ENCODE measurements at places on chromosomes 11 and 22.

DNA sequence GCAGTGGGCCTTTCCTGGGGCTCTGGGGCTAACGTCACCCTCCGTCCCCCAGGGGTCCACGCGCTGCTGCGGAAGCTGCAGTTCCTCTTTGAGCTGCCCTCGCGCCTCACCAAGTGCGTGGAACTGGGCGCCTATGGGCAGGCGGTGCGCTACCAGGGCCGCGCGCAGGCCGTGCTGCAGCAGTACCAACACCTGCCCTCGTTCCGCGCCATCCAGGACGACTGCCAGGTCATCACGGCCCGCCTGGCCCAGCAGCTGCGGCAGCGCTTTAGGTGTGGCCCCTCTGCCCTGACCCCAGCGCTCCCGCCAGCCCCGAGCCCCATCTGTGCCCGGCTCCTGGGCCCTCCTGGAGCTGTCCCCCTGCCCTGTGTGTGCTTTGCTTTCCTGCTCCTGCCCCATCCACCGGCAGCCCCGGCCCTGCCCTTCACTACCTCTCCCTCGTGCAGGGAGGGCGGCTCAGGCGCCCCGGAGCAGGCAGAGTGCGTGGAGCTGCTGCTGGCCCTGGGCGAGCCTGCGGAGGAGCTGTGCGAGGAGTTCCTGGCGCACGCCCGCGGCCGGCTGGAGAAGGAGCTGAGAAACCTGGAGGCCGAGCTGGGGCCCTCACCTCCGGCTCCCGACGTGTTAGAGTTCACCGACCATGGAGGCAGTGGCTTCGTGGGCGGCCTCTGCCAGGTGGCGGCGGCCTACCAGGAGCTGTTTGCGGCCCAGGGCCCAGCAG, 3.8 kb upstream of the TM7SF2 start:
- no peak overlapping the region for H3K27ac ChIP-seq
- H3K4me1 ChIP-seq: peaks cover 27% of the 10 kb centered on the region
- DNase-seq: no peak
- H3K27me3 ChIP-seq: no peaks in the 10 kb centered on the region
- no peak overlapping the region for H3K4me3 ChIP-seq

DNA sequence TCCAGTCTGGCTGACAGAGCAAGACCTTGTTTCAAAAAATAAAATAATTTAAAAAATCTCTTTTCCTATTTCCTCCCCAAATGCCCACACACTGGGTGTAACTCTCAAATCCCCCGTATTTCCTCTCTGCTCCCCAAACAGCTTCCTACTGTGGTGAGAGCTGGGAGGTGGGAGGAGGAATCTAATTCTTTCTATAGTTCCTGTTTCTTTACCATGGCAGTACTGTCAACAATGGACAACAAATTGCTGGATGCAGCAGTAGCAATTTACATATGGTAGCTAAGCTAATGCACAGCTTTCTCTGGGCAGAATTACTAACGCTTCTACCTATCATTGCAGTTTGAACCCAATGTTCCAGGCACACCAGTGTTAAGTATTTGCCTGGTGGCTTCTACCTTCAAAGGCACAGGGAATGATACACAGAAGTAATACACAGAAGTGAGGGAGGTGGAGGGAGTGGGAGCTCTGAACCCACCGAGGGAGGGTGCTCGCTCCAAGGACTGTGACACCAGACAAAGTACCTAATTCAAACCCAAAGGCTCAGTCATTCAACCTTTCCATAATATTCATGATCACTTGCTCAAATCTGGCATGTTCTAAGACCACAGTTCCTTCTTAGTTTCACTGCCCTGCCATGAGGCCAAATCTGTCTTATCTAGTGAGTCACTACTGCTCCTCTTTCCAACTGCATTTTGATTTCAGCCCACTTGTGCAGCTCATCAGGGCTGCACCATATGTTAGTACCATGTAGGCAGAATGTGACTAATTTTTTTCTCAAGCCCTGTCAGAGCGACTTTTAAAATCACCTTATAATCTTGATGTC, 37.9 kb downstream of the CELF1 start:
- DNase-seq: peak; percentile 48
- peaks cover 75% of the 10 kb centered on the region for H3K4me1 ChIP-seq
- H3K4me3 ChIP-seq: peak overlapping the region; percentile 29

DNA sequence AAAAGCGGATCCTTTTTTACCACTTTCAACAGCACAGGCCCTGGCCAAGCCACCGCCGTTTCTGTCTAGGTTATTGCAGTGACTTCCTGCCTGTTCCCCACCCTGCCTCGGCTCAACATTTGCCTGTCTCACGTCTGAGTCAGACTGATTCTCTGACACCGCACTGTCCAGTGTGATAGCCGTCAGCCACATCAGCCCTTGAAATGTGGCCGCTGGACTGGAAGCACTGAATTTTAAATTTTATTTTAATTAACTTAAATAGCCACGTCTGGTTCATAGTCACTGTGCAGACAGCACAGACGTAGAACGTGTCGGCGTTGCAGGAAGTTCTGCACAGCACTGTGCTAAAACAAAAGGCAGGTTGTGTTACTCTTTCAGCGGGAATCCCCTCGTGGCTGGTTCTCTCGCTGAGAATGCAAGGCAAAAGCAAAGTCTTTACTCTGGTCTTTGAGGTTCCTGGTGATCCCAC, 56.3 kb upstream of the ADSL start:
- peak overlapping the region; percentile 67 for H3K4me3 ChIP-seq
- H3K4me1 ChIP-seq: peaks cover 48% of the 10 kb centered on the region
- peaks cover 32% of the 10 kb centered on the region for H3K36me3 ChIP-seq

DNA sequence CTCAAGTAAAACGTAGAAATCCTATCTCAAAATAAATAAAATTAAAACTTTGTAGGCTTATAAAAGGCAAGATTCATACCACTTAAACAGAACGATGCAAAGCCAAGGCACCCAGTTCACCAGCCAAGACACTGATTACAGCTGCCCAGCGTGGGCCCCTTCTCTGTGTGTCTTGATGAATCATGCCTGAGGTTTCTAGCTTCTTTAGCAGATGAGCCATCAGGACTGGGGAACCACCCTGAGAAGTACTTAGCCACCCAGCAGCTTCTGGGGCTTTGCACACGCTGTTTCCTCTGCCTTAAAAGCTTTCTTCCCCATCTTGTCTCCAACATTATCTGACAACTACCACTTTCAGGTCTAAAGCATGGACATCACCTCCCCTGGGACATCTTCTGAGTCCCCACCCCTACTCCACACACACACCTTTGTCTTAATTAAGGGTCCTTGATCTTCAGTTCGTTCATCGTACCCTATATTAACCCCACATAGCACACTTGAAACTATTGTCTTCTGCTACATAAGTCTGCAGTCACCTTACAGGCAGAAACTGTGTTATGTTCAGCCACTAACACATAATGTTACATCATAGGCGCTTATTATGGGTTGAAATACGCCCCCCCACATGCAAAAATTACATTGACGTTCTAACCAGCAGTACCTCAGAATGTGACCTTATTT, 8.7 kb upstream of the LAYN start:
- H3K27ac ChIP-seq: peak overlapping the region; percentile 97
- peaks cover 17% of the 10 kb centered on the region for H3K27me3 ChIP-seq
- DNase-seq: peak; percentile 80

DNA sequence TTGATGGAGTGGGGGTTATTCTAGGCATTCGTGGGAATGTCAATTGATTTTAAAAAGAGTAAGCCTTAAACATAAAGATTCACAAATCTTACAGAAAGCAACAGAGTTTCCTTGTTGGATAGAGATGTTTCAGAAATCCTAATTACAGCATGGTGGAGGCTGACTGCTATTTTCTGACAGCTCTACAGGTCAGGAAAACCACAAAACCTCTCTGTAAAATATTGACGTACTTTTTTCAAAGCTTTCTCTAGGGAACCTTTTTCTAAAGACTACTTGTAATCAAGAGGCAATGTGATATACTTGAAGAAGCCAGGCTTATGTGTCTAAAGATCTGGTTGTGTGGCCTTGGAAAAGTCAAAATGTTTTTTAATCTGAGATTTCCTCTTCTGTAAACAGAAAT, 9.1 kb upstream of the OR8B8 start:
- H3K4me3 ChIP-seq: no peak overlapping the region
- no peaks in the 10 kb centered on the region for H3K36me3 ChIP-seq
- DNase-seq: no peak
- H3K27ac ChIP-seq: no peak overlapping the region

GRCh38 chr11:36948460-36949127, 350.6 kb upstream of the RAG2 start:
- no peak overlapping the region for H3K4me3 ChIP-seq
- no peaks in the 10 kb centered on the region for H3K27me3 ChIP-seq

GRCh38 chr22:45240810-45241631, at the start of gene KIAA0930:
KIAA0930 (minus strand) TSS chr22:45240894; CDS start chr22:45240703, 191 bp downstream.
- peaks cover 29% of the 10 kb centered on the region for H3K4me1 ChIP-seq
- peak; percentile 75 for DNase-seq
- no peaks in the 10 kb centered on the region for H3K36me3 ChIP-seq
- H3K27ac ChIP-seq: peak within 1 kb of the TSS; percentile 86

DNA sequence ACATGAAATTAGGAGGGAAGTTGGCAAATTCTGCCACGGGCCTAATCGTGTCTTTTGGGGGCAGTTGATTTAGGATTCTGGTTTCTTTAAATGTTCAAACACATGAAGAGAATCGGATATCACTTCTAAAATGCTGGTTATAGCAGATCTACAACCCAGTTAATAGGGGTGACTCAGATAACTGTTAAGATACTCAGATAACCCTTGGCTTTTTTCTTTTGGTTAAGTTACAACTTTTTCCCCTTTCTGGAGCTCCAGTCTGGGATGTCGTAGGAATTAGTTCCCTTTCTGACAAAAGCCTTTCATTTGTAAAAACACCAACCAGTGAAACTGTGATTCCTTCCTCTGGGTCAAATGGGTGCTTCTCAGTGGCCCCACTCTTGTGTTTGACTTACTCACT, 976 bp downstream of the DEPDC7 start:
- peak overlapping the region; percentile 4 for H3K27ac ChIP-seq
- peak overlapping the region; percentile 71 for H3K4me3 ChIP-seq
- peaks cover 10% of the 10 kb centered on the region for H3K27me3 ChIP-seq
- H3K4me1 ChIP-seq: peaks cover 35% of the 10 kb centered on the region
- DNase-seq: no peak
- H3K36me3 ChIP-seq: no peaks in the 10 kb centered on the region

DNA sequence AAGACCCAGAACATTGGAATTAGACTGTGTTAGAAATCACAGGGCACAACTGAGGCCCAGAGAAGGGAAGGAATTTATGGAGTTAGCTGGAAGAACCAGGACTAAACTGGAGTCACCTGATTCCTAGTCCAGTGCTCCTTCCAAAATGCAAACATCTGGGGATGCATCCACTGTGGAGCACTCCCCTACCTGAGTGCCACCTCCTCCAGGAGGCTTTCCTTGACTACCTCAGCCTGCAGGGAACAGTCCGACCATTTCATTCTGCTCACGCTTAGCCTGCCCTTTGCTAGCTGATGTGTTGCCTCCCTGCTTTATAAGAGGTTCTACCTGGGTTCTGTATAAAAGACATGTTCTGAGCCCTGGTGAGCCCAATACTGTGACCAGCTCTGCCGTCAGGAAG, 24.0 kb downstream of the CHRDL2 start:
- H3K27ac ChIP-seq: no peak overlapping the region
- no peak for DNase-seq
- no peaks in the 10 kb centered on the region for H3K36me3 ChIP-seq
- H3K27me3 ChIP-seq: no peaks in the 10 kb centered on the region

DNA sequence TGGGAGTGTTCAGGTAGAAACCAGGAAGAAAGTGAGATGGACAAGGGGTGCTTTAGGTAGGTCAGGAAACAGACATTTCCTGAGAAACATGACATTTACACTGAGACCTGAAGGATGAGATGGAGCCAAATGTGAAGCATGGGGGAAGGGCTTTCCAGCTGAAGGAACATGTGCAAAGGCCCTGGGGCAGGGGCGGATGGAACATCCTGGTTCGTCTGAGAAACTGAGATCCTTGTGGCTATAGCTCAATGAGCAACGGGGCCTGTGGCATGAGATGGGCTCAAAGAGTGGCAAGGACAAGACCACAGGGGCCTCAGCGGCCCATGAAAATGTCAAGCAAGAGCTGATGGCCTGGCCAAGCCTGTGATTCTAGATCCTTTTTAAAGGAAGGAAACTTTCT, 127.4 kb downstream of the DSCAML1 start:
- no peak overlapping the region for H3K27ac ChIP-seq
- H3K4me3 ChIP-seq: no peak overlapping the region
- DNase-seq: no peak

- H3K36me3 ChIP-seq: no peaks in the 10 kb centered on the region
- H3K27ac ChIP-seq: no peak overlapping the region
- no peak overlapping the region for H3K4me3 ChIP-seq
- no peaks in the 10 kb centered on the region for H3K4me1 ChIP-seq
Observed at GRCh38 chr11:1563697-1564534, 8.2 kb downstream of the DUSP8 start.

DNA sequence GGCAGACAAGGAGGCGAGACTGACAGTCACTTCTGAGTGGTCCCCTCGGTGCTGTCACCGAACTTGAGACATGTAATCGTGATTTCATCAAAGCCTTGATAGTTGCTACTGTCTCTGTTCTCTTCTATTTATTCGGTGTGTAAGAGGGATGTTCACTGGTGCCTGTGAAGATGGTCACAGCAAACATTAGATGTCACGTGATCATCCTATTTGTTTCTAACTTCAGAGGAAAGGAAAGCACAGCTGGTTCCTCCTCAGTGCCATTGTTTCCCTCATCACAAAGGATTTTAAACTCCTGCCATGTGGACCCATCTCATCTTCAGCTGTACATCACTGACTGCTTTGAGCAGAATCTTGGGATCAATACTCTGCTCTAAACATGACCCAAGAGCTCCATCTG, 73.1 kb upstream of the CLMP start:
- no peak overlapping the region for H3K4me3 ChIP-seq
- no peaks in the 10 kb centered on the region for H3K36me3 ChIP-seq
- H3K27me3 ChIP-seq: peaks cover 20% of the 10 kb centered on the region
- DNase-seq: no peak
- H3K27ac ChIP-seq: no peak overlapping the region

- no peaks in the 10 kb centered on the region for H3K4me1 ChIP-seq
- no peak overlapping the region for H3K4me3 ChIP-seq
- no peak for DNase-seq
Observed at GRCh38 chr11:120880498-120881175, 143.3 kb upstream of the TBCEL start.

DNA sequence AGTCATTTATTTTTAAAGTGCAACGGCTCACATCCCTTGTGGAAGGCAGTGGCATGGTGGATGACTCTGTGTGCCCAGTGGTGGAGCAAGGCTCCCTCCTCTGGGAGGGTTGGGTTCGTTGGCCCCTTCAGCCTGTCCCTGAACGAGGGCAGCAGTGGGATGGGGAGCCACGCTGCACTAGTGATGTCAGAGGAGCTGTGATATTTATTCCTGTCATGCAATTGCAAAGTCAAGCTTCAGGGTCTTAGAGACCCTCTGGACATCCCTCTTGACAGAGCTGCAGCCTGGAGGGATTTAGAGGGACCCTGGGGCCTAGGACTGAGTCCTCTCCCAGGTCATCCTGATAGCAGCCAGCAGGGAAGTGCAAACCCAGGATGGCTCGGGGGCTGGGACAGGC, 78.2 kb upstream of the NARS2 start:
- H3K27ac ChIP-seq: no peak overlapping the region
- no peak for DNase-seq

GRCh38 chr11:57322256-57323166, 2.2 kb downstream of the TNKS1BP1 start:
- DNase-seq: peak; percentile 15
- peaks cover 30% of the 10 kb centered on the region for H3K4me1 ChIP-seq
- H3K27me3 ChIP-seq: no peaks in the 10 kb centered on the region
- no peak overlapping the region for H3K27ac ChIP-seq

- H3K27me3 ChIP-seq: no peaks in the 10 kb centered on the region
- H3K36me3 ChIP-seq: no peaks in the 10 kb centered on the region
- H3K27ac ChIP-seq: no peak overlapping the region
- no peak overlapping the region for H3K4me3 ChIP-seq
Observed at GRCh38 chr11:81920205-81920604, 813.5 kb downstream of the FAM181B start.

GRCh38 chr11:128135451-128135850, 451.9 kb downstream of the ETS1 start:
- H3K27me3 ChIP-seq: no peaks in the 10 kb centered on the region
- peaks cover 3% of the 10 kb centered on the region for H3K36me3 ChIP-seq
- H3K4me1 ChIP-seq: no peaks in the 10 kb centered on the region
- no peak overlapping the region for H3K27ac ChIP-seq
- no peak overlapping the region for H3K4me3 ChIP-seq
